ENCODE measurements at places on chromosomes 16 and 17. TPM values are rescaled to one million over a fixed set of nuclear protein-coding genes. Genes with fewer than 3 reads are reported as not detected.

DNA sequence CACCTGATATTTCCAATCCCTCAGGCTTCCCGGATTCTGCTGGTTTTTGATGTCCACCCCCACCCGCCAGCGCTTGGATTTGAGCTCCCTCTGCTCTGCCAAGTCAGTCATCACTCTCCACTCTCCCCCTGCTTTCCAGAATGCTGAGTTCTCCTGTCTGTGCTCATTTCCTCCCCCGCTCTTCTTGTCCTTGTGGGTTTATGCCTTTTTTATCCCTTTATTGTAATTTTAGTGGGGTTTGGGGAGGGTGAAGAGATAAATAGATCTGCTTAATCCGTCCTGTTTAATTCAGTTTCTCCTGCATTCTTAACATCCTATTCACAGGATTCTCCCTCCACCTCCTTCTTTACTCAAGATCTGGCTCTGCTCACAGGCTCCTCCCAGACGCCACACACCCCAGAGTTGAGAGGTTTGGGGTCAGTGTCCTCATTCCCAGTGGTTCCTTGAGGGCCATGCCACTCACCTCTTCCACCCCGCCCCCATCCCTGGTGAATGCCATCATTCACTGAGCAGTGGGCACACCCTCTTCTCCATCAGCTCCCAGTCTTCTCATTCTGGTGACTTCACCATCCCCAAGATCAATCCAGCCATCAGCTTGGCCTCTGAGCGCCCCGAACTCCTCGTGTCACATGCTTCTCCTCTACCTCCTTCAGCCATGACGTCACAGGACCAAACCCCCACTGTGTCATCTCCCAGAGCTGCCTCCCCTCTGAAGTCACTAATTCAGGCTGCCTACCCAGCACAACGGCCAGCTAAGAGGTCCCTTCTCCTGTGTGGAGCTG lies 15.1 kb upstream of the GUCY2D start:
- no peak for DNase-seq

DNA sequence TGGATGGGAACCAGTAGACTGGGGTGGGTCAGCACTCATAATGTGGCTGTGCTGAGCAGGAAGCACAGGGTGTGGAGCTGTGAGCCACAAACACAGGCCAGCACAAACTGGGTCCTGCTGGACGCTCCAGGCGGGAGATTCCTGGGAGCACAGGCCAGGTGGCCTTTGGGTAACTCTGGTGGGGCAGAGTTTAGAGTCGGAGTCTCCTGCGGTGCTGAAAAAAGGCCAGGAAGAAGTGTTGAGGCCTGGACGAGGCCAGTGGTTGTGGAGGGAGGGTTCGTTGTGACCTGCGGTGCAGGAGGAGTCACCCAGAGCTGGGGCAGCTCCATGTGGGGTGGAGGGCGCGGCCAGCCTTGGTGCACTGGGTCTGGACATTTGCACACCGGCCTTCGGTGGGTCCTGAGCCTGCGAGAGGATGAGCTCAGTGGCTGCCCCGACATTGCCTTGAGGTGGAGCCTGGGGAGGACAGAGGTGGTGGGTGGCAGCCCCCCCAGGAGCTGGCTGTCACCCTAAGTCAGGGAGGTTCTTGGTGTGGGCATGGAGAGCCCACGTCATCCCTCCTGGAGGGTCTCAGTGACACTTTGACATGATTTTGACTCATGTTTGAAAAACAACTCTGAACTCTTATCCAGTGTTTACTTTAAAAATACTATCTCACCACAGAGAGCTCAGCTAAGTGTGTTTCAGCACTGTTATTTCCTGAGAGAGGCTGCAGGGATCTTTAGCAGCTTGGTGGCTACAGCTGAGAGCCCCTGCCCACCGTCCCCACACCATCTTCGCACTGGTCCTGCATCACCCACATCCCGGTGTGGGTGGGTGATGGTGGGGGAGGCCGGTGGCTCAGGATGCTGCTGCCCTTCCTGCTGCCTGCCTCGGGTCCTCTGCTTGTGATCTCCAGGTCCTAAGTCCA lies 98.7 kb downstream of the NPIPB11 start:
- no peak for DNase-seq

DNA sequence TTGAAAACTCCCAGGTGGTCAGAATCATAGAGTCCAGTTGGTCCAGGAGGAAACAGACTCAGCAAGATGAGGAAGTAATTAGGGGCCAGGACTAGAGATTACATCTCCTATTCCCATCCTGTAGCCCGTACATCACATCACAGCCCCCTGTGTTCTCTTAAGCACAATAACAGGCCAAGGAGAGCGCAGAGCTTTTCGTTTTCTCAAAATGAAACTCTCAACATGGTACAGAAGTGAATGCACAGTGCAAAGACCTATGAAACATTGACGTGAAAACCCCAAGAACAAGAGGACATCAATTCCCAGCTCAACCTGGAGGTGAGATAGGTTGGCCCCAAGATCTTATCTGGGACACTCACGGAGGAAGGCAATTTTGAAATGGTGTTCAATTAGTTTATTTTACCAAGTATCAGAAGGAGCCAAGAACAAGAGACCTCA lies 9.0 kb downstream of the PIK3R5 start:
- no peak for DNase-seq

Gene CCL8
- total RNA-seq, result not detected

Gene GGT6
- 1.1 TPM for total RNA-seq

Gene SLC38A8
- total RNA-seq, result not detected

Gene KRTAP4-9
- not detected for total RNA-seq
